Hindlimb muscle (tissue), 1 donor: ENCODE measurements at places on chromosomes 6 and 20. TPM values are rescaled to one million over a fixed set of nuclear protein-coding genes. Genes with fewer than 3 reads are reported as not detected.

DNA sequence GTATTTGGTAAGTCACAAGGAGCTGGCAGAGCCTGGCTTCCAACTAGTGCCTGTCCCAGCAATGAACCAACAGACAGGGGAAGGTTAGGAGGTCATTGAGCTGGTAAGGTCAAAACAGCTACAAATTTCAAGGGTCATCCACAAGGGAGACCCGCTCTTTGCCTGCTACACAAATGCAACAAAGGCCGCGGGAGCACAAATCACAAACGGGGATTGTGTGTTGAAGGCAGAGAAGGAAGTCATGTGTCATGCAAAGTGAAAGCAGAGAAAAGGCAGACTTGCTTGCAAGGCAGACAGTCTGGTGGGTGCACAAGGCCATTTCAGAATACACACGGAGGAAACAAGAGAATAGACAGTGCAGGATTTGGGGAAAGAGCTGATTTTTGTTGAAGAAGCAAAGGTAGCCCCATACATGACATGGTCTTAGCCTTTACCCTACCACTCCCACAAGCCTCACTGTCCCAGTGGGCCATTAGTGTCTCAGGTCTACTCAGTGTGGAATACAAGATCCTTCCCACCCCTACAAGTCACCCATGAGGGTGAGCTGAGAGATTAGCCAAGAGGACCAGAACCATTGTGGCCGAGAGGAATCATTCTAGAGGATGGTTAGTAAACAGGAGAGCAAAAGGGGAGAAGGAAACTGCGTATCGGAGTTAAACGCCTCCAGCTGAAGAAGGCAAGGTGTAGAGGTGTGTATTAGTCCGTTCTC lies 18.1 kb upstream of the SAMHD1 start:
- no peak for DNase-seq

- DNase-seq: peak; percentile 62
Measured at GRCh38 chr6:142845624-142846458, 99.1 kb downstream of the HIVEP2 start.

DNA sequence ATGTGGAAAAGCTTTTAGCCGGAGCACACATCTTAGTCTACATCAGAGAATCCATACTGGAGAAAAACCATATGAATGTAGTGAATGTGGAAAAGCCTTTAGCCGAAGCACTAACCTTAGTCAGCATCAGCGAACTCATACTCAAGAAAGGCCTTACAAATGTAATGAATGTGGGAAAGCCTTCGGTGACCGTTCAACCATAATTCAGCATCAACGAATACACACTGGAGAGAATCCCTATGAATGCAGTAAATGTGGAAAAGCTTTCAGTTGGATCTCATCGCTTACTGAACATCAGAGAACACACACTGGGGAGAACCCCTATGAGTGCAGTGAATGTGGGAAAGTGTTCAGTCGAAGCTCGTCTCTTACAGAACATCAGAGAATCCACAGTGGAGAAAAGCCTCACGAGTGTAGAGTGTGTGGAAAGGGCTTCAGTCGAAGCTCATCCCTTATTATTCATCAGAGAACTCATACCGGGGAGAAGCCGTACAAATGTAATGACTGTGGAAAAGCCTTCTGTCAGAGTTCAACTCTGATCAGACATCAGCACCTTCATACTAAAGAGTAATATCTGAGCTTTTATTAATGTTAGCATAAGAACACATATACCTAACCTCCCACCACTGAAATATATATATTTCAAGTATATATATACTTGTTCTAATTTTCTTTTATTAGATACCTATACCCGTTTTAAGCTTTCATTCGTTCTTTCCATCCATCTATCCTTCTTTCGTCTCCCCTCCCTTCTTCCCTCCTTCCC lies 12.5 kb downstream of the ZNF391 start:
- no peak for DNase-seq

Gene CALHM4
- polyA plus RNA-seq: not detected

DNA sequence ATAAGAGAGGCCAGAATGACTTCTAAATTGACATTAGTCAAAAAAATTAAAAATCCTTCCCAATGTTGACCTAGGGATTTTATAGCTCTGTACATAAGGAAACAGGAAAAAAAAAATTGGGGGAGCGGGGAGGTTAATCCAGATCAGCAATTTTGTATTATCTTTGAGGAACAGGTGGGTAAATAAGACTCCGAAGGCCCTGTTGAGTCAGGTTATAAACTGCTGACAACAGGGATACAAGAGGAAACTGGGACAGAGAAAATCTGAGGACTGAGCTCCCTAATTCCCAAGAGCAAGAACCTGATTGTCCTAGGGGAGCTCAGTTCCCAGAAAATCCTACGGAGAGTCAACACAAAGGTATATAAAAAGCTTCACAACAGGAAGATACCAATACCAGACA lies 26.8 kb upstream of the CRIP3 start:
- no peak for DNase-seq

DNA sequence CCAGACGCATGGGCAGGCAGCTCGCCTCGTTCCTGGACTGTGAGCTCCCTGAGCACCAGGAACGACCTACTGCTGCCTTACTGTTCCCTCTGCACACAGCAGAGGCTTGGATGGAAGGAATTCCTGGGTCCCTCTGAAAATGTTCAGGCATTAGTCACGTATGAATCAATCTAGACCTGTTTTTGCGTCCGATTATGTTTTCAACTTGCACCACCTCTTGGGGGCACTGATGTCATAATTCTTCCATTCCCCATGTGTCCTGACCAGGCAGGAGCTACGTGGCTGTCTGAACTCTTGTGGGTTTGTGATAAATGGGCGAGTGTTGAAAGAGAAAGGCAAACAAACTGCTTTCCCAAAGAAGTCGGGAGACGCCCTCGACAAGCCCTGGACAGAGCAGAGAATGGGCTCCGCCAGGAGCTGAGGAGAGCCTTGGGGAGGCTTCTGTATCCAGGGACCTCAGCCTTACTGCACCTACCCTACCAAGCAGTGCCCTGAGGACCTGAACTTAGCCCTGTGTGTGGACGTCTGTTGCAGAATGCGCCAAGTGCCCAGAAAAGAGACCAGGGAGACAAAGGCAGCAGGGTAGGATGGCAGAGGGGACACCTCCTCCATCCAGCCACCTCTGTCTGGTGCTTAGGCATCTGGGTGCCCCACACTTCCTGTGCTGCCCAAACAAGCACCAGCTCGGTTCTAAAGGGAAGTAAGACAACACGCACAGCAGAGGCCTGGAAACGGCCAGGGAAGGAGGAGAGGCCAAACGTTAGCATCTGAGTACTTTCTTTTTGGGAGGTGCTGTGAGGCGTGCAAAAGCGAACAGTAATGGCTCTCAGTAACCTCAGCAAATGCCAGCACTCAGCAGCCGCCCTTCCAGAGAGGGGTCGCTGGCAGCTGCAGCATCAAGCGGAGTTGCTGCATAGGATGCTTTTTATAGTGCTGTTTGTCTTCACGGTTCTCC lies 124.2 kb downstream of the LY86 start:
- DNase-seq: no peak

DNA sequence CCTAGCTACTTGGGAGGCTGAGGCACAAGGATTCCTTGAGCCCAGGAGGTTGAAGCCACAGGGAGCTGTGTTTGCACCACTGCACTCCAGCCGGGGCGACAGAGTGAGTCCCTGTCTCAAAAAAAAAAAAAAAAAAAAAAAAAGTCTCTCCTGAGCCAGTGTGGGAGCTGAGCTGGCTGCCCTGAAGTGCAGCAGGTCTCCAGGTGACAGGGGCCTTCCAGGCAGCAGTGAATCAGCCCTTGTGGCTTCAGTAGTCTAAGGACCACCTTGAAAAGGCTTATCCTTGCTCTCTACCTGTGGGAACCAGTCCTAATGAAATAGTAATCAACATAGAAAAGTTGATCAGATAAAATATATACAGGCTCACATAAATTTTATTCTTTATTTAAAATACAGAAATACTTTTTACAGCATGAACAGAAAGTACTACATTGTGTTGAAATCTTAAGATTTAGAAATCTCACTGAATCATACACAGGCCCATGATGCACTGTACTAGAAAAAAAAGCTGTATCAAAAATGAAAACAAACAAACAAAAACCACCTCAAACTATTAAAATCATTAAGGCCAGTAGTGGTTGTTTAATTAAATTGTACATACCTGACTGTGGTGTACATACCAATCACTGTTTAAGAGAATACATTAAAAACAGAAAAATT lies 128.9 kb downstream of the SCML4 start:
- no peak for DNase-seq

DNA sequence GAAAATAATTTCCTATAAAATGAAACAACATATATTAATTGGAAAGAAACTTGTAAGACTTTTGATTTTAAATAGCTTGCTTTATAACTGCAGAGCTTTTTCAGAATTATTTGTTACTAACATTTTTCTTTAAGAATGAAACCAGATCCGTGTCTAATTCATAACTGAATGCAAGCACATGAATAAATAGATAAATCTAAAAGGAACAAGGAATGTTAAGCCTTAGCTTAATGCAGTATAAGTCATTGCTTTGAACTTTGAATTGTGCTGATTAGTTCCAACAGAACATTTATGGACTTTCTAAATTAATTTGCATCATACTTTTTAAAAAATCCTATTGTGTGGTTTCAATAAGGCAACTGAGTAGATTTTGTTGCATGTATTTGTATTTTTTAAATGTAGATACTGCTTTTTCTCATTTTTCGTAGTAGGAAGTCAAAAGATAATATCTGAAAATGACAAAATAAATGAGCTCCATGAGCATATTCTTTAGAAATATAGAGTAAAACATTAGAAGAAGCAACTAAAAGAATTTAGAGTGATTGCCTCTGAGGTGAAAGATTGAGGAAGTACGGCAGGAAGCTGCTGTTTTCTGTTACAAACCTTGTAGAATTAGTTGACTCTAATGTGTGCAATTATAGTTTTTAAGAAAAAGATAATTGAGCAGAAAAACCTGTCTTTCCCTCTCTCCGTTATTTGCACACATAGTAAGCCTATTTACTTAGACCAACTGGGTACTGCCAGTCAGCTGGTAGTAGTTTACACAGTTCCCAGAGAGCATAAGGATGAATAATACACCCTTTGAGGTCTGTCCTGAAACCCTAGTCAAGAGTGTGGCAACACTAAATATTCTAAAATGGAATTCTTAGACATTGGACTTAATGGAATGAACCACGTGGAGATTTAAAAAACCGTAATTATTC lies 32.6 kb upstream of the SLC35D3 start:
- DNase-seq: no peak

DNA sequence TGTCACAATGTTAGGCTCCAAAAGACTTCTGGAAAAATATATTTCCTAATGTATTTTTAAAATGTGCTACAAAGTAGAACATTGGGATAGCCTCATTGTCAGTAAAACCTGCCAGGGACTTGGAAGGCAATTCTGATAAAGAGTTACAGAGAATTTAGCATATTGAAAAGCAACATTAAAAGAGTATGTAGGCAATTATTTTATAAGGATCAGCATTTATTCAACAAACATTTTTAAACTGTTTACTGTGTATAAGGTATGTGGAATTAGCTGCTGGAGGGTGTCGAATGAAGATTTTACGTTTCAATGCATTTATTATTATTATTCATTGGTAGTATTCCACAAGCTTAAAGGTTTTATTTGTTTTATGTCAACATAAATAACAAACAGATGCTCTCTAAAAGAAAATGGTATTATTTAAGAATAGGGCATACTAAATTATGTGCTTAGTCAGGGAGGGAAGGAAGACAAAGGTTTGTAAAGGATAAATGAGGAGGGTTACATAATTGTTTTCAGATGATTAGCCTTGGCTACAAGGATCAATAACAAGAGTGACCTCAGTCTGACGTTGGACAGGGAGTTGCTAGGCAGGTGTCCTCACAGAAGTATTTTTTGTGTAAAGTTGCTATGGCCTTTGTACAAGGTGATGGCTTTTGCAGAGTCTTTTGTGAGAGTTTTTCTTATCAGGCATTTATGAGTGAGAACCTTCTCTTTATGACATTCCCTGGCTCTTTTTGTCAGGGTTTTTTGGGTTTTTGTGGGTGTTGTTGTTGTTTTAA lies 313.4 kb upstream of the PLCB4 start:
- DNase-seq: no peak

DNA sequence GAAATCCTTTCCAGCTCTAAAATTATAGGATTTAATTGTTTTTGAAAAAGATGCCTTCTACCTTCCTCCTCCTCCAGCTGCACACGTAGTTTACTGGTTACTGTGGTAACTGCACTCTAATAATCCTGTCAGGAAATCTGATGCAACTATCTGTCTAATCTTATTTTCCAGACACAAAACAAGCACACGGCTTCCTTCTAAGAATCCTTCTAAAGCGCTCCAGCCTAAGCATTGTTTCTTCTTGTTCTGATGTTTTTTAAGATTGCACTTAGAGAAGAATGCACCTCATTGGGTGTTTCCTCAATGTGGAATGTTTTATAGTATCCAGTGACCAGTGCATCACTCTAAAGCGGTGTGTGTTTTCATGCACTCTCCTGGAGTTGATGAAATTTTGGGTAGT lies 63.6 kb downstream of the CARMIL1 start:
- DNase-seq: no peak
